HS-5 (cell line): ENCODE measurements at places on chromosomes 13 and 19.
A peak's percentile ranks its signal among the peaks of the same experiment; 100 is the strongest.

GRCh38 chr13:23871616-23872220, 17.5 kb downstream of the MIPEP start:
- no peak for DNase-seq

GRCh38 chr13:98689347-98689968, 63.0 kb downstream of the SLC15A1 start:
- DNase-seq: no peak

- no peak for DNase-seq
These were observed 6.4 kb downstream of the CHST8 start for GRCh38 chr19:33627962-33628839.

DNA sequence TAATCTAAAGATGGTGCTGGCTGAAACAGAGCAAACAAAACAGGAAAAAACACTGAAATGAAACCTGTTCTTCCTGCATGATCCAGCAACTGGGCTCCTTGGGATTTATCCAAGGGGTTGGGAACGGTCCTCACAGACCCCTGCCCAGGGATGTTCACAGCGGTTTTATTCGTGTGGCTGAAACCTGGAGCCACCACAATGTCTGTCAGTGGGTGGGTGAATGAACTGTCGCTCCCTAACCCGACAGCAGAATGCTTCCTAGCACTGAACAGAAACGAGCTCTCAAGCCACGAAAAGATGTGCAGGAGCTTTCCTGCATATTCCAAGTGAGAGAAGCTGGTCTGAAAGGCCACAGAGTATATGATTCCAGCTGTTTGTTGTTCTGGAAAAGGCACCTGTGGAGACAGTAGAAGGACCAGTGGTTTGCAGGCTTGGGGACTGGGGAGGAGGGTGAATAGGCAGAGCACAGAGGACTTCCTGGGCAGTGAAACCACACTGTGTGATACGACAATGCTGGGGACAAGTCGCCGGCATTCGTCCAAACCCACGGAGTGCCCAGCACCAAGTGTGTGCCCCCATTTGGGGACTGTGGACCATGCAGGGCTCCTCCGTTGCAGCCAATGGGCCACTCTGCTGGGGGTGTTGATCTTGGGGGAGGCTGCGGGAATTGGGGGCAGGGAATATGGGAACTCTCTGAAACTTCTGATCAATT, 73.9 kb downstream of the TEX29 start:
- no peak for DNase-seq

DNA sequence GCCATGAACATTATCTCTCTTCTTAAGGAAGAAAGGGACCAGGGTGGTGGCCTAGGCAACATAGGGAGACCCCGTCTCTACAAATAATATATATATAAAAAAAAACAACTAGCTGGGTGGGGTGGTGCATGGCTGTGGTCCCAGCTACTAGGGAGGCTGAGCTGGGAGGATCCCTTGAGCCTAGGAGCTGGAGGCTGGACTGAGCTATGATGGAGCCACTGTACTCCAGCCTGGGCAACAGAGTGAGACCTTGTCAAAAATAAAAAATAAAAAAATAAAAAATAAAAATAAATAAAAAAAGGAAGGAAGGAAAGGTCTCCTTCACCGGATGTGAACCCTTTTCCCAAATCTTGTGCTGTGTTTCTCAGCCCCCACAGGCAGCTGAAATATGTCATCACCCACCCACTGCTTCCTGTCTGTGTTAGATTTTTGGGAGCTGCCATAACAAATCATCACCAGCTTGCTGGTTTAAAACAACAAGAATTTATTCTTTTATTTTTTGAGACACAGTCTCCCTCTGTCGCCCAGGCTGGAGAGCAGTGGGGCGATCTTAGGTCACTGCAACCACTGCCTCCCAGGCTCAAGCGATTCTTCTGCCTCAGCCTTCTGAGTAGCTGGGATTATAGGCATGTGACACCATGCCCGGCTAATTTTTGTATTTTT, 9.5 kb upstream of the TSPAN16 start:
- no peak for DNase-seq

DNA sequence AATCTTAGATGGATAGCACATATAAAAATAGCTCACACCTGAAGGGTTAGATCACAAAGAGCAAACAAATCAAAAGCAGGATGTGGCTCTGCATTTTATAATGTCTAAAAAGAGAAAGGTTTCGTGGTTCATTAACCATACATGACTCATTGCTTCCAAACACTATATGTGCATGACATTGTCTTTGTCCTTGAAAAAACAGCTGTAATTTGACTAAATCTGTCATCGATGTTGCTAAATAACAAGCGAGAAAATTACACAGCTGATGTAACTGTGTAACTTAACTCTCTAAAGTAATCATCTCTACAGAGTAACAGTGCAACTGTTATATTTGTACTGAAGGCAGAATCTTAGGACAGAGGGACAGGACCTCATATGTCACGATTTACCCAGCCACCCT, 383.1 kb upstream of the GPC6 start:
- no peak for DNase-seq

DNA sequence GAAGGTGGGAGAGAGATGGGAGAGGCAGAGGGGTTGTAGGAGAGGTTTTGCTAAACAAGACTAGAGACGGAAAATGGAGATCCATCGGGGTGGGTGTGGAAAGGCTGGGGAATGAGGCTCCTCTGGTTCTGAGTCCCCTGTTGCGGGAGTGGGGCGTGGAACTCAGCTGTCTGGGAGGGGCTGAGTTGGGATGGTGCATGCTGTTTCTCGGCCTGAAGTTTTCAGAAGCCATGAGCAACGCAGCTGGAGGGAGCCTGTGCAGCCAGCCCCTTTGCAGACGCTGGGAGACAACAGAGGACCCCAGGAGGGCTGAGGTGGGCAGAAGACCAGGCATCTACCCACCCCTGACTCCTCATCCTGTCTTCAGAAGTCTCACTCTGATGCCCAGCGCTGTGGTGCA, 7.4 kb upstream of the GIPR start:
- no peak for DNase-seq

GRCh38 chr13:113178896-113179167, 20.4 kb downstream of the PROZ start:
- no peak for DNase-seq

- DNase-seq: no peak
These were observed 117.6 kb upstream of the MCF2L start for GRCh38 chr13:112851107-112852038.

- DNase-seq: peak; percentile 16
These were observed 288.0 kb upstream of the SLITRK6 start for GRCh38 chr13:86087244-86087643.

- DNase-seq: no peak
These were observed 116.9 kb downstream of the USP12 start for GRCh38 chr13:27054760-27055159.

- peak; percentile 10 for DNase-seq
These were observed at the start of gene PTPRS for GRCh38 chr19:5340637-5341447. PTPRS (minus strand) TSS chr19:5340812; CDS start chr19:5286140, 54,672 bp downstream.

- peak; percentile 14 for DNase-seq
These were observed 299.0 kb downstream of the KLF12 start for GRCh38 chr13:73835138-73835721.

GRCh38 chr19:3265432-3265831, 41.0 kb downstream of the CELF5 start:
- no peak for DNase-seq

- no peak for DNase-seq
These were observed 42.3 kb downstream of the RFX2 start for GRCh38 chr19:6067975-6068374.

GRCh38 chr19:45553464-45553863, 31.1 kb downstream of the OPA3 start:
- no peak for DNase-seq

- DNase-seq: no peak
These were observed 1.9 kb downstream of the MRPS12 start for GRCh38 chr19:38932425-38933179.

- no peak for DNase-seq
These were observed 36.7 kb downstream of the FAM124A start for GRCh38 chr13:51258612-51259548.

DNA sequence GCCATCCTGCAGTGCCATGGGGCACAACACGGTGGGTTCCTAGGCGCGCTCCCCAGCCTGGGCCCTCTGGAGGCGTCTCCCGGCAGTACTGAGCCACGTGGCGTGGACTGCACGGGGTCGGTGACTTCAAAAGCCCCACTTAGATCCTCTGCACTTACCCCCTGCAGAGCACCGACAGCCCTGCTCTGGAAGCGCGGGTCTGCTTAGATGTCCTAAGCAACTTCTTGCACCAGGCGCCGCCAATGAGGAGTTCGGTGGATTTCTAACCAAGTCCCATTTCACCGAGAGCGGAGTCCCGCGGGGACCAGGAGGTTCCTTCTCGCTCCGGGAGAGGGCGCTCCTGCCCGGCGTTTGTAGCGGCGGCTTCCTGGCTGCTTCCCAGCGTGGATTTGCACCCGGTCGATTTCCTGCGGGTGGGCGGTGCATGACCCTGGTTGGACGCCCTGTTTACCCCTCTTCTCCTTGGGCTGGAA, 25.2 kb upstream of the ZNF845 start:
- DNase-seq: no peak

GRCh38 chr19:947707-948539, 22.1 kb downstream of the ARID3A start:
- no peak for DNase-seq

DNA sequence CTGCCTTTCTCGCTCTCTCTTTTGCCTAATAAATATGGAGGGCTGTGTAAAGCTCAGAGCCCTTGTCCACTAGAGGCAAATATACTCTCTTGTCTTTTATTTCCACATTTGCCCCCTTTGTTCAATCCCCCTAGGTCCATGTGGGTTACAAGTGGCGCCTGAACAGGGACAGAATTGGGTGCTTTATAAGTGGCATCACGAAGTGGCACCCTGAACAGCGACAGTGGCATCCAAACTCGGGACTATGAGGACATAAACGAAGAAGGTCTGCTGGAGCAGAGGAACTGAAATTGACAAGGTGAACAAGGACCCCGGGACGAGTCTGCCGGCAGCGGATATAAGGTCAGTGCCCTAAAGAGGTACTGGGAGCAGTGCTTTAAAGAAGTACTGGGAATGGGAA, 4.3 kb upstream of the ZNF610 start:
- no peak for DNase-seq

GRCh38 chr13:33279414-33280278, 5.9 kb downstream of the STARD13 start:
- peak; percentile 64 for DNase-seq

- DNase-seq: no peak
These were observed 422 bp upstream of the ZNF575 start for GRCh38 chr19:43532571-43532961.

GRCh38 chr13:40341096-40341471, 325.4 kb downstream of the FOXO1 start:
- DNase-seq: no peak

DNA sequence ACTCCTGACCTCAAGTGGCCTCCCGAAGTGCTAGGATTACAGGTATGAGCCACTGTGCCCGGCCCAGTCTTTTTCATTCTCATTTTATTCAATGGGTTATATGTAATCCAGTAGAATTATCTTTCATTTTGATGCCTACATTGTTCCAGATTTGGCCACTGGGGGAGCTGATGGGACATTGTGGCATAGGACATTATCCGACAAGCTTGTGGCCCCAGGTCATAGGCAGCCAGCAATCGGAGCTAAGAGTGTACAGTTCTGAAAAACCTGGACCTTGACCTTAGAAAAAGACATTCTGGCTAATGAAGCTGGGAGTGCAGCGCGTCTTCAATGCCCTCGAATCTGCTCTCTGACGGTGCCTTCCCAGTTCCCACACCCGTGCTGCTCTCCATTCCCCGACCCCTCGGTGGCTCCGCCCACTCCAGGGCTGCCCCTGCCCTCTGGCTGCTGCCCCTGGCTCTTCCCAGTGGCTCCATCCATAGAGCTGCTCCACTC, 108.7 kb downstream of the TEX29 start:
- no peak for DNase-seq

DNA sequence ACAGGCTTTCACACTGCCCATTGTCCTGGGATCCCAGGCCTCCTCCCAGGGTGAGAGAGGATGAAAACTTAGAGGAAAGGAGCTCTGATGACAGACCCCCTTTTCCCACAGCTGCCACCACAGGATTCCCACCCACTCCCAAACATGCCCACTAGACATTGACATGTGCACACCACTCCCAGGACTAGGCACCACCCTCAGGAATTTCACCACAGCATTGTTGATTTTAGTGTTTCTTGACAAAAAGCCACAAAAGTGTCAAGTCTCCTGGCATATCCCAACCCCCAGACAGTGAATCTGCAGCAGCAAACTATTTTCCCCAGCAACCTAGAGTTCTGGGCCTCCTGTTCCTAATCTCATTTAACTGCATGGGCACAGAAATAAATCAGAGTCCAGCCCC, 10.1 kb downstream of the ZNF714 start:
- no peak for DNase-seq

GRCh38 chr13:27921421-27921960, 1.7 kb downstream of the PDX1 start:
- DNase-seq: no peak

- DNase-seq: no peak
These were observed 3.5 kb downstream of the SSBP4 start for GRCh38 chr19:18422530-18423191.

DNA sequence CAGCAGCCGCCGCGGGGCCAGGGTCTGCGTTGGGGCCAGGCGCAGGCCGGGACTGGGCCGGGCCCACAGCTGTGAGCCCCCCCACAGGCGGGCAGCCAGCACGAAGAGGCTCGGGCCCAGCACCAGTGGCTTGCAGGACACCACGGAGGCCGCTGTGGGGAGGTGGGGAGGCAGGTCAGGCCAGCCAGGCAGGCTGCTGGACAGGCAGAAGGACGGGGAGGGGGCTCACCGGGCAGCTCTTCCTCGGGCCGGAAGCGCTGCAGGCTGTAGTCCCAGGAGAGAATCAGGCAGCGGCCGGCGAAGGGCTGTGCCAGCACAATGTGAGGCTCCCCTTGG, 8.3 kb downstream of the LGI4 start:
- no peak for DNase-seq

DNA sequence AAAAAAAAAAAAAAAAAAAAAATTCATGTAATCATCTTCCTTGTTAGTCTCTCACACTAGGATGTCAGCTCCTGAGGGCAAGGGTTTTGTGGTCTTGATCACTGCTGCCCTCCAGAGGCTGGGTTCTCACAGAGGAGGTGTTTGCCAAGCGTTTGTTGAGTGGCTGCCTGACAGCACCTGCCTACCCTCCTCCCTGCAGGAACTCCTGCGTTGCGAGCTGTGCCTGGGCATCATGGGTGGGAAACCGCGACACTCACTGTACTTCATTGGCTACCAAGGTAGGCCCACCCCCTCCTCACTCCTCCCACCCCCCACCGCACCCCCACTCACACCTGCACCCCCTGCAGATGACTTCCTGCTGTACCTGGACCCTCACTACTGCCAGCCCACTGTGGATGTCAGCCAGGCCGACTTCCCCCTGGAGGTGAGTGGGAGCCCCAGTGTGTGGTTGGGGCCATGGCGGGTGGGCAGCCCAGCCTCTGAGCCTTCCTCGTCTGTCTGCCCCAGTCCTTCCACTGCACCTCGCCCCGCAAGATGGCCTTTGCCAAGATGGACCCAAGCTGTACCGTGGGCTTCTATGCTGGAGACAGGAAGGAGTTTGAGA, 8.1 kb downstream of the ATG4D start:
- DNase-seq: no peak

- DNase-seq: no peak
These were observed 109.5 kb downstream of the KCNRG start for GRCh38 chr13:50124536-50125303.

GRCh38 chr13:33686772-33687480, 131.0 kb upstream of the RFC3 start:
- no peak for DNase-seq

- DNase-seq: no peak
These were observed 23.6 kb downstream of the LYL1 start for GRCh38 chr19:13078897-13079541.

GRCh38 chr13:27194895-27195764, 23.5 kb upstream of the USP12 start:
- DNase-seq: peak; percentile 73
